ENCODE measurements at places on chromosomes 6 and 20. TPM values are rescaled to one million over a fixed set of nuclear protein-coding genes. Genes with fewer than 3 reads are reported as not detected.

DNA sequence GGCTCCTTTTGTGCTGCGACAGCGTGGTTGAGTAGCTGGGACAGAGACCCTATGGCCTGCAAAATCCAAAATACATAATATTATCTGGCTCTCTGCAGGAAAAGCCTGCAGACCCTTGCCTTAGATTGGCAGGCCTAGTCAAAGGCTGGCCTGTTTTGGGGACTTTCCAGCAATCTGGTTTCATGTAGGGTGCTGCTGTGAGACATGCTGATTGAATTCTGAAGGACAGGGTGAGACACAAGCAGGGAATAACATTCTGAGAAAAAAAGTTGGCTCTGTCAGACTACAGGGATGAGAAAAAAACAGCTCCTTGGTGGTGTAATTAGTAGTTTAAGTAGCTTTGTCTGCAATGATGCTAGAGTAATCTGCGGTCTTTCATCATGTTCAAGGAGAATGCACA is 402.7 kb upstream of the AGPAT4 start:
- no peak for DNase-seq

TCF15 gene
- total RNA-seq: 16.5 TPM

FOXA2 gene
- total RNA-seq: not detected

DNA sequence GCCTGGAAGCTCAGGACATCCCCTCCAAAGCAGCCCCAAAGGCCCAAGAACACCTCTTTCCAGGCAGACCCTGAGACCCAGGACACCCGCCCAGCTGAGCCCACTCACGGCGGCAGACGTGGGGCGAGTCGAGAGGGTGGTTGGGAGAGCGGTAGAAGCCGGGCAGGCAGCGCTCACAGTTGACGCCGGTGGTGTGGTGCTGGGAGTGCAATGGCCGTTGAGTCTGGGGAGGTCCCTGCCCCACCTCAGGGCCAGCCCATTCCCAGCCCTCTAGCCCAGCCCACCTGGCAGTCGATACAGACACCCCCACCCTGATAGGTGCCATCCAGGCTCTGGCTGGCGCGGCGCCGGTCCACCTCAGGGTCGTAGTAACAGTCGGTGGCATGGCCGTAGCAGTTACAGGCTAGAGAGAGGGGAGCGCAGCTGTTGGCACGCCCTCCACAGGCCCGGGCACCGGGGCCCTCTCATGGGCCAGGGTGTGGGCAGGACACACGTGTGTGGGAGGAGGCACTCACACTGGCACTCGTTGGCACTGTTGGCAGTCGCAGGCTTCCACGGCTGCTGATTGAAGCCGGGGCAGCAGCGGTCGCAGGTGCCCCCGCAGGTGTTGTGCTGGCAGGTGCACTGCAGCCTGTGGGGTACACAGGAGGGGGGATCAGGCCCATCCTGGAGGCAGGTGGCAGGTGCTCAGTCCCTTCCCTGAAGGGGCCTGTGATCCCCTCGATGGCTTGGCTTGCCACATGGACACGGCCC is 20.5 kb downstream of the LAMA5 start:
- no peak for DNase-seq
